ENCODE measurements at places on chromosomes 12 and 14. TPM values are rescaled to one million over a fixed set of nuclear protein-coding genes. Genes with fewer than 3 reads are reported as not detected.

CCDC177 gene
- total RNA-seq = not detected

AVPR1A gene
- total RNA-seq = 0.14 TPM

TOMM20L gene
- not detected for total RNA-seq

PXN gene
- 226 TPM for total RNA-seq

KRT73 gene
- total RNA-seq = not detected

EGLN3 gene
- 5.6 TPM for total RNA-seq

POTEM gene
- not detected for total RNA-seq

CIROP gene
- total RNA-seq = not detected

GLT1D1 gene
- not detected for total RNA-seq

KRT77 gene
- not detected for total RNA-seq

CLEC12A gene
- total RNA-seq = not detected

GPR65 gene
- total RNA-seq = not detected

LRRC10 gene
- not detected for total RNA-seq

OTUB2 gene
- 4.0 TPM for total RNA-seq

THAP2 gene
- total RNA-seq = 5.7 TPM

DNAJC22 gene
- 21.5 TPM for total RNA-seq

NXPH4 gene
- total RNA-seq = 2.7 TPM

MNAT1 gene
- 42.6 TPM for total RNA-seq

GYS2 gene
- 0.05 TPM for total RNA-seq

KRT85 gene
- not detected for total RNA-seq

TAS2R31 gene
- total RNA-seq = not detected

TMEM132C gene
- not detected for total RNA-seq

CD27 gene
- not detected for total RNA-seq

EIF2S3B gene
- 0.45 TPM for total RNA-seq

THTPA gene
- 11.9 TPM for total RNA-seq

RND1 gene
- 7.4 TPM for total RNA-seq

LPAR5 gene
- 0.85 TPM for total RNA-seq

KLRG1 gene
- 1.6 TPM for total RNA-seq

KRT82 gene
- total RNA-seq = not detected

ESPL1 gene
- total RNA-seq = 22.1 TPM

SLC10A1 gene
- not detected for total RNA-seq

ANO4 gene
- 0.13 TPM for total RNA-seq

FAM90A1 gene
- 0.10 TPM for total RNA-seq

RNF212B gene
- total RNA-seq = not detected

SLCO1B1 gene
- total RNA-seq = 0.26 TPM

GPR137C gene
- total RNA-seq = 0.11 TPM

ITGA7 gene
- total RNA-seq = 2.2 TPM

TBX5 gene
- not detected for total RNA-seq

RPS6KA5 gene
- total RNA-seq = 4.4 TPM

CIDEB gene
- total RNA-seq = 0.12 TPM

CCDC60 gene
- not detected for total RNA-seq

CSRNP2 gene
- total RNA-seq = 11.8 TPM

PRH1 gene
- 2.2 TPM for total RNA-seq

GPD1 gene
- 0.07 TPM for total RNA-seq

TPH2 gene
- total RNA-seq = not detected

FGD4 gene
- total RNA-seq = 10.1 TPM

Measured in A549 treated with ZK216348 at 1 μM for 4 hours (cell line).